ENCODE measurements at places on chromosomes 4 and X. TPM values are rescaled to one million over a fixed set of nuclear protein-coding genes. Genes with fewer than 3 reads are reported as not detected.

GRCh38 chr4:158998624-158999023, 104.3 kb upstream of the RAPGEF2 start:
- DNase-seq, result peak; percentile 63

DNA sequence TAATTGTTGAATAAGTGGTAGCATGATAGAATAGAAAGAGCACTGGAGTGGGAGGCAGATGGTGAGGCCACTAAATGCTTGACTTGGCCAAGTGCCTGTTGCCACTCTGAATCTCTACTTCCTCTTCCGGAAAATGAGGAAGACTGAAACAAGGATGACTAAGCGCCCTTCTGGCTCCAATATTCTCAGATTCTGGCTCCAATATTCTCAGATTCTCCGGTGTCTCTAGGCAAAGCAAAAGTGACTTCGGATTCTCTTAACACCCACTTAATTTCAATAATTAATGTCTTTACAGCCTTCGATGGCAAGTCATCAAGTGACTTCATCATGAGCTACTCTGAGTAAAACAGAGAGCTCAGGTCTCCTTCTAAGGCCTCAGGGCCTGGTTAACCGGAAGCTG, 402.2 kb upstream of the FGF13 start:
- DNase-seq, result peak; percentile 12

TCEAL6 gene
- total RNA-seq, result not detected

LDB2 gene
- 21.6 TPM for total RNA-seq

- DNase-seq, result no peak
Measured at GRCh38 chrX:36963069-36963808, 44.9 kb upstream of the FAM47C start.

DNA sequence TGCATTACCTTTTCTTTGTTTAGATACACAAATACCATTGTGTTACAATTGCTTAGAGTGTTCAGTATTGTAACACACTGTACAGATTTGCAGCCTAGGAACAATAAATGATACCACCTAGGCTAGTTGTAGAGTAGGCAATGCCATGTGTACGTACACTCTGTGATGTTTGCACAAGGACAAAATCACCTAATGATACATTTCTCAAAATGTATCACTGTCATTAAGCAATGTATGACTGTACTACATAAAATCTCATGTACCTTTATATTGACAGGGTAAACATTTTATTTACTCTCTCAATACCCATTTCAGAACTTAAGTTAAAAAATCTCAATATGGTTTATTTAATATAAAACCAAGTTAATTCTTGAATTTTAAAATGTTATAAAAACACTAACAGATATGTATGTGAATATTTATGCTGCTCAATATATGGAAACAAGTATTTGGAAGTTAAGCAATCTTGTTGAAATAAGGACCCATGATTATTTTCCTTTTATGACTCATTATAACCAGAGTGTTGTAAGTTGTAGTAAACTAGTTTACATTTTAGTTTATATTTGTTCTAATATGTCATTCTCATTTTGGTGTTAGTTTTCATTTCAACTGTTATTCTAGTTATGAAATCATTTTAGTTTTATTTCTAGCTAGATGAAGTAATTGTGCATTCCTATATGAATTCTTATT, 409.2 kb downstream of the TLL1 start:
- no peak for DNase-seq

- no peak for DNase-seq
Measured at GRCh38 chr4:86950831-86951525, 16.2 kb downstream of the AFF1 start.

GRCh38 chrX:68232206-68232605, 201.1 kb downstream of the OPHN1 start:
- DNase-seq, result no peak

DNA sequence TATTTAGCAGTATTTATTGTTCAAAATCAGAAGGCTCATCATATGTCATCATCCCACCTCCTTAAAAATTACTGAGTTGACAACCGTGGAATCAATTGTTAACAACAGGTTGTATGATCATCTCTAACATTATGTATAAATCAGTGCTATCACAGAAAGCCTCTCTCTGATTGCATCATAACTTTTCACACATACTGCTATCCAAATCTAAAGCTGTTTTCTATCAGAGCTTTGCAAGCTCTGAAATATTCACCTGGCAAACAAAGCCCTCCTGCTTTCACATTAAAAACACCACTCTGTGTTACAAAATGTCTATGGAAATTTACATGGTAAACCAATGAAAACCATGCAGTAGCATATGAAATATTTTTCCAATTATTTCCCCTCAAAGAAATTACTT, 310.0 kb downstream of the PDGFC start:
- no peak for DNase-seq

DDX60 gene
- total RNA-seq, result 30.2 TPM

DNA sequence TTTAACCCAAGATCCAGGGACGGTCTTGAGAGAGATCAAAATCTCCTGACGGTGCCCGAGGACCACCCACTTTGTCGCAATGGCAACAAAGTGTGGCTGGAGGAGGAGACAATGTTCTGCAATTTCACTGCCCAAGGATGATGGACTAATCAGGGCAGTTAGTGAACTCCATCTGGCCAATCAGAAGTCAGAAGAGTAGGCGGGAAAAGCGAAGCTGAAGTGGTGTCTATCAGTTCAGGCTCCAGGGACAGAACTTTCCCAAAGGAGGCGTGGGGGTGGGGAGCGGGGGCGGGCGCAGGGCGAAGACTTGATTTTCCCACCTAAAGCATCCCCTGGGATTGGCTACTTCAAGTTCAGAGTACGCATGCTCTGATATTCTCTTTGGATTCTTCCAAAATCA, 25.6 kb downstream of the SPACA5B start:
- DNase-seq, result no peak

GATA1 gene
- total RNA-seq, result not detected

IQSEC2 gene
- total RNA-seq, result 11.9 TPM

SRD5A3 gene
- total RNA-seq, result 22.8 TPM

DNA sequence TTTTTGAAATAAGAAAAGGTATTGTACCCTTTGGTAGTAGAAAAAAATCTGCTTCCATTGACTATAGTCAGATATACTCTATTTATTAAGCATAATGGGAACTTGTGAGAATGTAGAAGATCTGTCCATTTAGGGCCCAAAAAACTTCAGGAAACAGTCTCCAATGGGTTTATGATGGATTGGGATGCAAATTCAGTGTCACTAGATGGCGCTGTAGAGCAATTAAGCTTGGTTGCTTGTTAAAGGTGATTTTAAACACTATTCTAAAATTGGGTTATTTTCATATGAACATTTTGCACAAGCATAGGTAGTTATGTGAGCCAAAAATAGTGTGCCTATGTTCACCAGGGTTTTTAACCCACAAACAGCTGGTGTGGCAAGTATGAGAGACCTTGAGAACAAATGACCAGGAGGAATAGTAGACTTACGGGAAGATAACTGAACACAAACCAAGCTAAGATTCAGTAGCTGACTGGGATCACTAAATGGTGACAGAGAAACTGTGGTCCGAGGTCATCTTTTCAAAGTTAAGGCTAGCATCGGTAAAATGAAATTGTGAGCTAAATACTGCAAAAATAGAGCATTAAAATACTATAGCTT, 80.3 kb upstream of the LSM6 start:
- peak; percentile 42 for DNase-seq

- peak; percentile 73 for DNase-seq
Measured at GRCh38 chrX:115968436-115969252, 201.9 kb upstream of the AGTR2 start.

DMRTC1B gene
- not detected for total RNA-seq

GRCh38 chr4:161629694-161630441, 533.9 kb downstream of the FSTL5 start:
- DNase-seq, result peak; percentile 59

DNA sequence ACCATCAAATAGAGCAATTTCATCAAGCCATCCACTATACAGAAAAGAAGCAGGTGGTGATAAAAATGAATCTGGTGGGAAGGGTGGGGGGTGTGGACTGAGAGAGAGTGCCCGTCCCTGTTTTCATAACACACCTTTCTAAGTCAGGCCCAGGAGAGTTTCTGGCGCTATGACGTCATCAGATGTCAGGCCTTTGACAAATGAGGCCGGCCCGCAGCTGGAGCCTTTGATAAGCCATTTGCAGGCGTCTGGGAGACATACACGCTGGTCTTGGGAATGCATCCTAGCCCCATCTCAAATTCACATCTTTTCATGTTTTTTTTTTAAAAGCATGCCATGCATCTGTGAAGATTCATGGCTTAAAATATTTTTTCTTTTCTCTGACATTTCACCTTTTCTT, 404.5 kb downstream of the BCOR start:
- DNase-seq, result no peak

- DNase-seq, result no peak
Measured at GRCh38 chr4:77990456-77990855, 66.7 kb upstream of the FRAS1 start.

DNA sequence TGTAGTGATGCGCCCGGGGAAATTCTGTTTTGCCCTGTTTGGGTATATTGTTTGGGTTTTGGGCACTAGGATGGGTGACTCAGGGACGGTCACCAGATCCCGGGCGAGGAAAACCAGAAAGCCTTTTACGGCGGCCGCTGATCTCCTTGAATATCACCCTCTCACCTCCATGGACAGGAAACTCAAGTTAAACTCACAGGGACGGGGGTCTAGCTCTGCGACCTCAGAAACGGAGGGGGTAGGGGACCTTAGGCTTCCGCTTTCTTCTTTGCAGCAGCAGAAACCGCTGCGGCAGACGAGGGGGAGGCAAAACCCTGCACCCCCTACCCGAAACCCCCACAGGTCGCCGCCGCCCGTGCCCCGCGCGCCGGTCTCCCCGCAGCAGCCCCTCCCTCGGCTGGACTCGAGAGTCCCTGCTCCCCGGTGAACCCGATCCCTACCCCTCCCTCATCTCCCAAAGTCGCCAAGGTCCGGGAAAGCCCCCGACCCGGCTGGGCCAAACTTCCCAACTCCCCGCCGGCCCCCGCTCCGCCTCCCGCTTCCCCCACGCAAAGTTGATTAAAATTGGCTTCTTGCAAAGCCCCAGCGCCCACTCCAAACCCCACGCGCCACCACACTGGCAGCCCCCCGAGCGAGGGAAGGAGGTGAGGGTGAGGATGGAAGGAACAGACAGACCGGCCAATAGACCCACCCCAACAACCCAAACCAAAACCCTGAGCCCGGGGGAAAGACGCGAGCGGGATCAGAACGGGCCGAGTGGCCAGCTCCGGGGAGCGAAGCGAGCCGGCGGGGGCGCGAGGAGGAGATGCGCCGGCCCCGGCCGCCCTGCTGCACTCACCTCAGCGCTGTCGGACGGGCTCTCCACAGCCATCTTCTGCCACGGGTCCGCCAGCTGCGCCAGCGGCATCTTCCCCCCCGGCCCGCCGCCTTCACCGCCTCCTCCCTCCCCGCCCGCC, 705 bp downstream of the RPS6KA3 start:
- no peak for DNase-seq

DNA sequence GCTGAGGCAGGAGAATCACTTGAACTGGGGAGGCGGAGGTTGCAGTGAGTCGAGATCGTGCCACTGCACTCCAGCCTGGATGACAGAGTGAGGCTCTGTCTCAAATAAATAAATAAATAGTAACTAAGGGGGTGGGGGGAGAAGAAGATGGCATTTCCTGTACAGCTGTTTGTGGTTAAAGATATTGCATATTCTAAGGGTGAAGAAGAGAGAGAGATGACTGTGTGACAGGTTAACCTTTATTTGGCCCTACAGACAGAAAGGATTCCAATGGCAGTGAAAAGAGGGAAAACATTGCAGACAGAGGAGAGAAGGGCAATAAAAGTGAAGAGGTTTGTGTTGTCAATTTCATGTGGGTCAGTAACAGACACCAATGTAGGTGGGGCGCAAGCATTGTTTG, 9.4 kb downstream of the TASL start:
- peak; percentile 4 for DNase-seq

POU4F2 gene
- not detected for total RNA-seq

CENPI gene
- 26.7 TPM for total RNA-seq

- DNase-seq, result no peak
Measured at GRCh38 chr4:77154761-77155499, 2.1 kb upstream of the CCNG2 start.

GRCh38 chr4:180156684-180157083, 2086.5 kb upstream of the TENM3 start:
- no peak for DNase-seq

- DNase-seq, result peak; percentile 7
Measured at GRCh38 chr4:122218762-122219161, 66.6 kb downstream of the BLTP1 start.

TTC29 gene
- total RNA-seq, result not detected

TBC1D8B gene
- total RNA-seq, result 2.9 TPM

GRCh38 chr4:86108137-86108536, 251.7 kb downstream of the MAPK10 start:
- DNase-seq, result no peak

DNA sequence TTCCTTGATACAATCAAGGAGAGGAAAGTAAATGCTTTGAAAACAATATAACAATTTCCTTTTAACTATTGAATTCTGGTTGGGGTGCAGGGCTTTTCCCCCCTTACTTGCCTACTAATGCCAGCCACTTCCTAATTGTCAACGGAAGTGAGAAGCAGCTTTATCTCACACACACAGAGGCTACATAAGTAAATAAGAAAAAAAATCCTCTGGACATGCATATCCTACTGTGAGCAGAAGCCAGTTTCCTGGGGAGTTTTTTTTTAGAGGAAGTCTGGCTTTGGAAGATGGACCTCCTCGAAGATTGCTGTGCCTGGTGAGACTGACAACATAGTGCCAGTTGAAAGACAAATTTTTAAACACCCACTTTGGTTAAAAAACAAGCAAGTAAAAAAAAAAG, 180.6 kb downstream of the OPHN1 start:
- DNase-seq, result no peak

ETDB gene
- total RNA-seq, result not detected

CLTRN gene
- 0.12 TPM for total RNA-seq

GRCh38 chrX:104659005-104659744, 93.2 kb downstream of the IL1RAPL2 start:
- DNase-seq, result peak; percentile 5

DNA sequence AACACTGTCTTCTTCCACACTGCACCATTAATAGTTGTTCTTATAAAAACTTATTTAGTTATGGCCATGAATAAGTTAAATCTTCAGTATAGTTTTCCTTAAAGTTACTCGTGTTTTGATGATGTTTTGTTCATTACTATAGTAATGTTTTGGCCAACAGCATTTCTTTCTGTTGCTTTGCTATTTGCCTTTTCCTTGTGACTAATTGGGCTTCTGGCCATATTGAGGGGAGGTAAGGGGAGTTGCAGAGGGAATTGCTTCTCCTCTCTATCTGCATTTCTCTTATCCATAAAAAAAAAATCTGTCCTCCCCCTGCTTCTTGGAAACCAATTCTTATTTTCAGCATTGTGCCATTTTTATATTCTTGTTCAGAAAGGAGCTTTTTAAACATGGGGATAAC, 42.7 kb upstream of the ZCCHC12 start:
- DNase-seq, result no peak

MAGEA2B gene
- total RNA-seq, result 3.2 TPM

- no peak for DNase-seq
Measured at GRCh38 chrX:153913701-153914100, 9.2 kb downstream of the AVPR2 start.

All from H4 (cell line).